ENCODE measurements at places on chromosomes 7 and 10.

DNA sequence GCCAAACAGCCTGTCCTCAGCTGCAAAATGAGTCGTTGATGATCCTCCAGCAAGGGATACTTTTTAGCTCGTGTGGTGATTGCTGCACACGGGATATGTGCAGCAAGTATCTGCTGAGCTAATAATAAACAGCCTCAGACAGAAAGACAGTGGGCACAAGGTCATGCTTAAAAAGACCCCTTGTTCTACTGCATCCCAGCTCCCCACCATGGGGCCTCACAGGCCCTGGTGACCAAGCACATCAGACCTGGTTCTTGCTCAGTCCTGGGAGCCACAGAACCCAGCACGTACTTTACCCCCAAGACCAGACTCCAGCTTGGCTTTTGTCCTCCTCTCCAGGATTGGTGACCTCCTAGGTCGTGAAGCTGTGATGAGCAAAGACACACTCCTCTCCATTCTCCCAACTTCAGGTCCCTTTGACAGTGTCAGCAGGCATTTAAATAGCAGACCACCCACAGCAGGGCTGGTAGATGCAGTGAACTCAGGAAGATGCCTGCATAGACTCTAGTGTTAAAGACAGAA, 50.5 kb downstream of the EGFR start:
- DNase-seq: no peak

GRCh38 chr10:79561257-79561656, 1.1 kb upstream of the SFTPA2 start:
- no peak for DNase-seq

DNA sequence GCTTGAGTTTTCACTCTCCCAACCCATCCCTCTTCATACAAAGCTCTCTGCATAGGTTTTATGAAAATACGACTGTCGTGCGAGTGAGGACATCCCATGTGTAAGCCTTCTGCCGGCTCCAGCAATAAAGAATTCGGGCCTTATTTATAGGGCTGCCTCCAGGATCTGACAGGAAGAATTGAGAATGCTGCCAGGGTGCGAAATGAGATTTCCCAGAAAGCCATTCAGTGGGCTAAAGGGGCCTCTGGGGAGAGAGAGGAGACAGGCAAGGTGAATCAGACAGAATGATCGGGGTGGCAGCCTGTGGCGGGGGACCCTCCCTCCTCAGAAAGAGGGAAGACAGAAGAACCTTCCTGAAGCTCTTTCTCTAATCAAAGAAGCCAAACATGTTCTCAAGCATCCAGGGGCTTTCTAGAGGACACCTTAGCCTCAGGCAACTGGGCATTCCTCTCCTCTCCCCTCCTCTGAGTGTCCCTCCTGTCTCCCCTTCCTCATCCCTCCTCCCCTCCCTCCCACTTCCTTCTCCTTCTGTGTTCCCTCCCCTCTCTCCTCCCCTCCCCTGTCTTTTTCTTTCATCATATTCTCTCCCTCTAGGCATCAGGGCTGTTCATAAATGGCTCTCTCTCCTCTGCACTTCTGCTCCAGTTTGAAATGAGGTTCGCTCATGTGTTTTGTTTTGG, 410.9 kb downstream of the TYW1 start:
- no peak for DNase-seq

DNA sequence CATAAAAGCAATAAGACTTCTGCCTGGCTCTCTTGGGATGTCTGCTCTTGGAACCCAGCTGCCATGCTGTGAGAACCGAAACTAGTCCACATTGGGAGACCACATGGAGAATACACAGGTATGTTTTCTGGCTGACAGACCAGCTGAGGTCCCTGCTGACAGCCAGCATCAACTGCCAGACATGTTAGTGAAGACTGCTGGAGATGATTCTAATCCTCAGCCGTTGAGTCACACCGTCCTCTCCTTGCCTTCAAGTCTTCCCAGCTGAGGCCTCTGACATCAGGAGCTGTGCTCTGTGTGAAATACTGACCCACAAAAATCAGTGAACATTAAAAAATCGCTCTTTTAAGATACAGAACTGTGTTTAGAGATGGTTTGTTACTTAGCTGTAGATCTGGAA, 36.9 kb upstream of the AGR2 start:
- DNase-seq: no peak

DNA sequence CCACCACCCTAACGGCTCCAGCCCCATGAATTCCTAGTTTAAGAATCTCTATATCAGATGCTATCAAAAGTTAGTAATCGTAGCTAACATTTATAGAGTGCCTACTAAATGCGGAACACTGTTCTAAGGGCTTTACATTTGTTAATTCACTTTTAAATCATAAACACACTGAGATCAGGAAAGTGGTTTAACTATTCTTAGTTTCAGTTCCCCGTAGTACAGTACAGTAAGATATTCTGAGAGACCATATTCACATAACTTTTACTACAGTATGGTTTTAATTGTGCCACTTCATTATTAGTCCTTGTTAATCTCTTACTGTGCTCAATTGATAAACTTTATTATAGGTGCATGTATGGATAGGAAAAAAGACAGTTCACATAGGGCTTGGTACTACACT, 22.5 kb downstream of the SYPL1 start:
- no peak for DNase-seq

DNA sequence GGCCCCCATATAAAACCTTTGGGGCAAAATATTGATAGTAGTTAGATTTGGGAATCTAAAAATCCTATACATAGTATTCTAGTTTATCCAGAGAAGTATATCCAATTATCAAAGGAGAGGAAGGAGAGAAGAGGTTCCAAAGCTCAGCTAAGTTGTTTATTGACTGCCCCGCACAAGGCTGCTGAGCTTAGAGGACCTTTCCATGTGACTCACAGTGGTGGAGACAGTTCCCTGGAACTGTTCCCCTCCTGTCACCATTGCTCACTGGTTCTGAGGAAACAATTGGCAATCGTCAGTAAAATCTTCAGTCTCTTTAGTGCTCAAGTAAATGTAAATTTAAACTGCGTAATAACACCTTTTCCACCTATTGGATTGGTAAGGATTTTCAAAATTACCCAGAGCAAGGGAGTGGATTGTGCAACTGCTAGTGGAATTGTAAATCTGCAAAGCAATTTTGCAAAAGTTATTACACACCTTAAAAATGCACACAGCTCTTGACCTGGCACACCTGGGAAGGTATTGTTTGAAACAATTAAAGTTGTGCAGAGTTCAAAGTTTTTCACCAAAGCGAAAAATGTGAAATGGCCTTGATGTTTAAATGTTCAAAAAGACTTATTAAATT, 63.1 kb downstream of the EEPD1 start:
- DNase-seq: no peak

- DNase-seq: no peak
Measured at GRCh38 chr7:28406192-28406591, 6.1 kb upstream of the CREB5 start.

DNA sequence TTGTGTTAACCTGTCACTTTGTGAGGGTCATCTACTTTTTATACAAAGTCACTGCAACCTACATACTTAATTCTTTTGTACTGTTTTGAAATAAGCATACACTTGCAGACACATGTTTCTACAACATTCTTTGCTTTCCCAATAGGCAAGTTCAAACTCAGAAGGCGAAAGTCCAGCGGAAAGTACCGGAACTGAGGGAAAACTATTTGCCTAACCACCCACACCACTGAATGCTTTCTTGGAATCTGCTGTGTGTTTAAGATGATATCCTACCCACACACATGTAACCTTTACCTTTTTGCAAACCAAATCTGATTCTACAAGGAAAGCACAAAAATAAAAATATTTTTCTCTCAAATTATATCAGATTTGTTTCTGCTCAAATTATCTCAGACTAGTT, 139.4 kb upstream of the AGR3 start:
- DNase-seq: no peak

Measured in T-helper 17 cell (primary cell).